ENCODE measurements at places on chromosomes 7 and 10.

GRCh38 chr10:86451604-86451960 is 70.0 kb downstream of the WAPL start:
- no peak for DNase-seq

GRCh38 chr7:76142861-76143260 is 58.8 kb upstream of the SRRM3 start:
- no peak for DNase-seq

DNA sequence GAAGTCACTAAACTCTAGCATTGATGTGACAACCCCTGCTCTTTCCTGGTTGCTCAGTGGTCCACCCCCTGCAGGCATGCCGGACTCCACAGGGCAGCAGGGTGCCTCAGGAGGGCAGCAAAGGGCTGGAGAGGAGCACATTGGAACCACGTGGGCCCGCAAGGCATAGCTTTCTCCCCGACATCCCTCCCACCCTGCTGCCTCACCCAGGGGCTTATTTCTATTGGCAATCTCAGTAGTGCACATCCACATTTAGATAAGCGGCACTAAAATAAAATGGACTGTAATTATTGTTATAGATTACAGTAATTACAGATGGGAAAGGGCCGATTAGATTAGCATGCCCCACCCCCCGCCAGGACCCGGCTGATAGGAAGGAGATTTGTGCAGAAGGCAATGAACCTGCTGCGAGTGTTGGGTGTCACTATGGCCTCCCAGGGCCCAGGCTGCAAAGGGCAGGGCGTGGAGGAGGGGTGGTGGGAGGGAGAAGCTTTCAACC is 580.1 kb downstream of the GRID1 start:
- no peak for DNase-seq

- no peak for DNase-seq
Measured at GRCh38 chr10:97580421-97581367, 3.5 kb upstream of the HOGA1 start.

GRCh38 chr7:22864855-22865601 is 42.4 kb upstream of the TOMM7 start:
- no peak for DNase-seq

- no peak for DNase-seq
Measured at GRCh38 chr10:52436664-52437063, 122.6 kb downstream of the DKK1 start.

DNA sequence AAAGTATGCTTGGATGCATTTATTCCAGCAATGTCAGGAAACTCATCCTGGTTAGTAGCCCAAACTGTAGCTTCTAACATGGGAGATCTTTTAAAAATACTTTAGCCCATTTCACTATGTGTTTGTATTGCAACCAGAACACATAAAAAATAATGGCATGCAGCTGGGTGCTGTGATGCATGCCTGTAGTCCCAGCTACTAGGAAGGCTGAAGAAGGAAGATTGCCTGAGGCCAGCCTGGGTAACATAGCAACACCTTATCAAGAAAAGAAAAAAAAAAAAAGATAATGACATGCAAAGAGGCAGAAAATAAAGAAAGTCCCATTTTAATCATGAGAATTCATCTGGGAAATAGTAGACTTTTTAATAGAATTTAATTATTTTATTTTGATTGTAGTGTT is 517.0 kb upstream of the TEX47 start:
- no peak for DNase-seq

DNA sequence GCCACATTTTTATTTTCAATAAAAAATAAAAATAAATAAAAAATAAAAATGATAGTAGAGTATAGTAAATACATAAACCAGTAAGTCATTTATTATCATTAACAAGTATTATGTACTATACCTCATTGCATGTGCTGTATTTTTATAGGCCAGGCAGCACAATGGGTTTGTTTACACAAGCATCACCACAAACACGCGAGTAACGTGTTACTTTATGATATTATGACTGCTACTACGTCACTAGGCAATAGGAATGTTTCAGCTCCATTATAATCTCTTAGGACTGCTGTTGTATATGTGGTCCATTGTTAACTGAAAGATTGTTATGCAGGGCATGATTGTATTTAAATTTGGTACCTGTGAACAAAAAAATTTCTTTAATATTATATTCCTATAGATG is 20.8 kb upstream of the SDHAF3 start:
- DNase-seq: no peak

All from activated CD4-positive, alpha-beta T cell treated with anti-CD3 and anti-CD28 coated beads for 1 hour (primary cell).